ENCODE measurements at places on chromosomes 2 and 18.
A peak's percentile ranks its signal among the peaks of the same experiment; 100 is the strongest.

DNA sequence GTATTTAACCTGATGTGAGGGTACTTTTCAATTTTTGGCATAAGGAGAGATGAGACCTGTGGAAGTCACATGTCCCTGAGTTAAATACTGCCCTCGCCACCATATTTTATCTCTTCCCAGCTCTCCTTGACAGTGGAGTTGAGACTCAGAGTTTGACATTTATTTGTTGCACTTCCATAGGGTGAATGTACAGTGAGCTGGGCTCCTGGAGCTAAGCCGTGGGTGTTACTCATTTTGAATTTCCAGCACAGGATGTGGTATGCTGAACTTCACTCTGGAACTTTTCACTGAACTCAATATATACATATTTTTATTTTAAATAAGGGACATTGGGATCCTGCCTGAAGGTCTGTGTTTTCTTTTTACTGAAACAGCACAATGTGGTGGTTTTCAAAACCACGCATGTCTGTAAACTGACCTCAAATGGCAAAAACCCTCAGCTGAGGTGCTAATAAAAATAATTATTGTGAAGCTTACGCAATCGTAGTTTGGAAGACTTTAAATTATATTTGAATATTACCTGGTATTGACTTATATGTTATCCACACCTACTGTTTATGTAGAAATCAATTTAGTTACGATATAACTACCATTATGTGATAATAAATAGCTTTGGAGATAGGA is 12.1 kb downstream of the RNF144A start:
- DNase-seq: no peak

DNA sequence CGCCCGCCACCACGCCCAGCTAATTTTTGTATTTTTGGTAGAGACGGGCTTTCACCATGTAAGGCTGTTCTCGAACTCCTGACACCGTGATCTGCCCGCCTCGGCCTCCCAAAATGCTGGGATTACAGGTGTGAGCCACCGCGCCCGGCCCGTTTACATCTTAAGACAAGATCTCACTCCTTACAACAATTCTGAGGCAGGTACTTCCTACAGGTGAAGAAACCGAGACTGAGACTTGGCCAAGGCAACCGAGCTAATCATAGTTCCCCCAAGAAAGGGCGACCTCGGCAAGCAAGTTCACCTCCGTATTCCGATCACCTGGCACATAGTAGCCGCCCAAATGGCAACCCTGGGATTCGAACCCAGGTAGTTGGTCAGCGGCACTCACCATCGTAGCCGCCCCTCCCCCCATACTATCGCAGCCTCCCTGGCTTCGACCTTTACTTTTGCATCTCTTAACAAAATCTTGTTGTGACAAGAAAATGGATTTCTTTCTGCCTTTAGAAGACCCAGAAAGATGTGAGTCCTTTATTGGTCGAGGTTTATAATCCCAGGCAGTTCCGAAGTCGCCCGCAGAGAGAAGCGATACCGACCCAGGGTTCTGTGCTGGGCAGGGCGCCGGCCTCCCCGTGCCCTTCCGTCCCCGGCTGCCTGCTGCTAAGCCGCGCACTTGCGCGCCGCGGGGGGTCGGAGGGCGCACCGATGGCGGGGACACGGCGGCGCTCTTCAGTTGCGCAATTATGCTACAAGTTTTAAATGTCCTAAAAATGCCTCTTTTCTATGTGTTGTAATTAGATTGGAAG is 1.1 kb upstream of the FZD5 start:
- no peak for DNase-seq

DNA sequence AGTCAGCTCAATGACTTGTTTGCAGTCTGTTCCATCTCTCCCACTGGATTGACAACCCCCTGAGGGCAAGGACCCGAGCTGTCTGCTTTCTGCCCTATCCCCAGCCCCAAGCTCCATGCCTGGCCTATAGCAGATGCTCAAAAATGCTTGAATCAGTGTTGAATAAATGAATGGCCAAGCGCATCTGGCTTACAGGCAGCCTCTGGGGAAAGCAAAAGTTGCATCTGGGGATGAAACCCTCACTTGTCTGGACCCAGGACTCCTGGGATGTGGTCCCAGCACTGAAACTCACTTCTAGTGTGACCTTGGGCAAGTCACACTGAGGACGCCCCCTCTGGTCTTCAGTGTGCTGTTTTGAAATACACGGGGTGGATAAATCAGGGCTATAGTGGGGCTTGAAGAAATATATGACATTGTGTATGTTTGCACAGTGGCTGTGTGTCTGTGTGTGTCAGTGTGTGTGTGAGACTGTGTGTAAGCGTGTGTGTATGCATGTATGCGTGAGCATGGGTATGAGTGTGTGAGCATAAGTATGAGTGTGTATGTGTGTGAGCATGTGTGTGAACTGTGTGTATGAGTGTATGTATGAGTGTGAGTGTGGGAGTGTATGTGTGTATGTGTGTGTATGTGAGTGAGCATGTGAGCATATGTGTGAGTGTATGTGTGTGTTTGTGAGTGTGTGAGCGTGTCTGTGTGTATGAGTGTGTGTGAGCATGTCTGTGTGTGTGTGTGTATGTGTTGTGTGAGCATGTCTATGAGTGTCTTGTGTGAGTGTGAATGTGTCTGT is 27.8 kb upstream of the TNS1 start:
- DNase-seq: no peak

GRCh38 chr18:79405781-79406575 is 10.2 kb downstream of the NFATC1 start:
- no peak for DNase-seq

- DNase-seq: no peak
These were observed 124.4 kb downstream of the ASB1 start for GRCh38 chr2:238551091-238551490.

DNA sequence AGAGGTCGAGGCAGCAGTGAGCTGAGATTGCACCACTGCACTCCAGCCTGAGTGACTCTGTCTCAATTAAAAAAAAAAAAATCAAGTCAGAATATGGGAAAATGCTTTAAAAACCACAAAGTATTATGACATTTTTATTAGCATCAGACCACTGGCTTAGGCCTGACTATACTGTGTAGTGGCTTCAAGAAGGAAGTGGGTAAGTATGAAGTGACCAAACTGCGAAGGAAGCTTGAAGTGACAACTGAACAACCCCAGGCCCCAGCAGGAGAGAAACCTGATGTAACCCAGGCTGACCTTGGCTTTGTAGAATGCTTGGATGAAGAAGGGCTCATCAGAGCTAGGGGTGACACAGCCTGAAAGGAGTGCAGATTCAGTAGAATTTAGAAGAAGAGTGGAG is 21.4 kb upstream of the HAAO start:
- no peak for DNase-seq

- peak; percentile 68 for DNase-seq
These were observed 68.4 kb downstream of the BCL11A start for GRCh38 chr2:60485055-60485454.
